ENCODE measurements at places on chromosomes 16 and 17.

DNA sequence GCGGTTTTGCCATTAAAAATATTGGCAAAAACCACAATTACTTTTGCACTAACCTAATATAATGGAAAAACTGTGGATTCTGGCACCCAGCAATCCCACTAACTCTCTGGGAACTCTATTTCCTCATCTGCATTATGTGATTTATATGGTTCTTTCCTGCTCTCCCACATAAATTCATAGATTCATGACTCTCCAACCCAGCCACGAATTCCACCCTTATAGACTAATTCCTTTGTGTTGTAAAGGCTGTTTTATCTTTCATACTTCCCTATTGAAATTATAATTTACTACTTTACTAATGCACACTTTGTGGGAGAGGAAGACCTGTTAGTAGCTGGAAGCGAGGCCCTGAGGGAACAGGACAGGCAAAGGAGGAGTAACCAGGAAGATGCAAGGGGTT lies 88.4 kb upstream of the GNAO1 start:
- no peak for DNase-seq

DNA sequence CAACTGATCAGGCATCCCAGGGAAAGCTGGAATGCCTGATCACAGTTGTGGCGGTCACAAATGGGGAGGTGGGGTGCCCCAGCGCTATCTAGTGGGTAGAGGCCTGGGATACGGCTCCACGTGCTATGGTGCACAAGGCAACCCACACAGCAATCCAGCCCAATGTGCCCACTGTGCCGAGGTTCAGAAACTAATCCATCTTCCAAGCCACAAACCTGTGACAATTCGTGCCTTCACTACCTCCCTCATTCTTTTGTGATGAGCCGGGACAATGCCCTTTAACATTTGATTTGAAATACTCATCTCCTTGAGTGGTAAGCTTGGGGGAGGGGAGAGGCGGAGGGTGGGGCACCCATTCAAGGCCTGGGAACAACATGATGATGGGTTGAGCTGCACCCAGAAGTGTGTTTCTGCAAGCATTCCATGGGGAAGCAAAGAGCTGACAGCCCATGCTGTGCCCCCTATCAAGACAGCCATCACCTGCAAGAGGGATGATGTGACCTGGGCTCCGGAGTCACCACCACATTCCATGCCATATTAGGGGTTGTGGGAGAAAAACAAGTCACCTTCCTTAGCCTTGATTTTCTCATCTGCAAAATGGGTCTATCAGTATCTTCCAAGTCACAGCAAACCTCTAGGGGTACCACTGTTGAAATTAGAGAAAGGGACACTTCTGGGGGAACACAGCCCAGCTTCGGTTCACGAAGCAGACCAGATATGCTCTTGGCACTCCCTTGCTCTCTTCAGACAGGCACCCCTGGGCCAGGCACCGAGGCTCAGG lies 3.7 kb downstream of the ELOB start:
- DNase-seq = no peak

DNA sequence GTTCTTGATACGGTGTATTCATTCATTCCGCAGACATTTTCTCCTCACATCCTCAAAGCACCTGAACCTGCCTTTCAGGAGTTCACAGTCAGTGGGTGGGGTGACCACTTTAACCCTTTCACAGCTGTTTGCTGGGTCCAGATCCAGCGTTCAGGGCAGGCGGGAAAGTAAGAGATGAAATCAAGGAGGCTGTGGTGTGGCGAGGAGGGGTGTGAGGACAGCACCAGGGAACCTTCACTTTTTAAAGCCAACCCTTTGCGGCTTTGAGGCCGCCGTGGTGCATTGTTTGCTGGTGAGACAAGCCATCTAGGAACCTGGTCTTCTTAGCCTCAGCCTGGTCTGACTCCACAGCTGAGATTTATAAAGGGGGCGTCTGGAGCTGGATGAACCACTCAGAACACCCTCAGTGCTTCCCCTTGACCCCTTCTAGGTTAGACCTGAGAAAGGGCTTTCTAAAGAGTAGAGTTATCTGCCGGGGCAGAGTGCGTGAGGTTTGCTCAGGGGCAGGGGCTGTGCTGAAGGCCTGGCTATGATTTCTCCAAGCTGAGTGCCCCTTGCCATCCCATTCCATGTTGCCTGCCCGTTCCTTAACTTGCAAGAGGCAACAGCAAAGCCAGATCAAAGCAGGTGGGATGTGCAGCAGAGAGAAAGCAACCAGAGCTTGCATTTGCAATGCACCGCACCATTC lies 933 bp downstream of the CCR7 start:
- no peak for DNase-seq

- no peak for DNase-seq
These were observed 44.2 kb downstream of the WDR45B start for GRCh38 chr17:82603981-82604448.

GRCh38 chr17:17985555-17985954 lies 12.9 kb downstream of the DRC3 start:
- no peak for DNase-seq

DNA sequence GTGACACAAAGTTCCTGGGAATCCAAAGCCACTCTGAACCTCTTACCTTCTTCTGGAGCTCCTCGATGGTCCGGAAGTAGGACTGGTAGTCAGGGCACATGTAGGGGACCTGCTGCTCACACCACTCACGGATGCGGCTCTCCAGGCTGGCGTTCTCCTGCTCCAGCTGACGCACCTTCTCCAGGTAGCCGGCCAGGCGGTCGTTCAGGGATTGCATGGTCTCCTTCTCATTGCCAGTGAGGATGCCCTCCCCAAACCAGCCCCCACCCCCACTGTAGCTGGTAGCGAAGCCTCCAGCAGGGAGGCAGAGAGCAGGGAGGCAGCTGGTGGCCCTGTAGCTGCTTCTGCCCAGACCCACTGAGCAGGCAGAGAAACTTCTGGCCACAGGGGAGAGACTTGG lies 370 bp downstream of the KRT35 start:
- no peak for DNase-seq

GRCh38 chr16:28188085-28188916 lies 23.5 kb downstream of the XPO6 start:
- DNase-seq = peak; percentile 53

- no peak for DNase-seq
These were observed 13.3 kb upstream of the SDK2 start for GRCh38 chr17:73657473-73658116.

DNA sequence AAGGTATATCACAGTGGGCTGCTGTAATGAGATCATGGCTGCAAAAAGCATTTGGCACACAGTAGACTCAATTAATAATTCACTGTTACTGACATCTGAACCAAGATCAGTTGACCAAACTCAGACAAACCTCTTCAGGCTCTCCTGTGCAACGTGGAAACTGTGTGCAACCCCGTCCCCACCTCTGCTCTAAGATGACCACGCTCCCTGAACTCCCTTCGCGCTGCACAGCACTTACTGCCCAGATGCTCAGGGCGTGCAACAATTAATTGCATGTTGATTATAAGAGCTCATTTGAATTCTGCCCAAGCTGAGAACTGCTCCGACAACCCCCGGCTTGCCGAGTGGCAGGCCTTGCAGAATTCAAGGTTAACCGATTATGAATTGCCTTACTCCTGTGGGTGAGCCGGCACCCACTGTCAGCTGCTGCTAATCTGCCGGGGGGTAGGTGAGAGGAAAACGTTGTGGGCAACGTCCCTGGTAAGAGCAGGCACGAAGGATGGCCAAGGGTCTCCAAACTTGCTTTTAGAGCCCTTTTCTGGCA lies 1.3 kb upstream of the GSG1L start:
- DNase-seq = no peak

DNA sequence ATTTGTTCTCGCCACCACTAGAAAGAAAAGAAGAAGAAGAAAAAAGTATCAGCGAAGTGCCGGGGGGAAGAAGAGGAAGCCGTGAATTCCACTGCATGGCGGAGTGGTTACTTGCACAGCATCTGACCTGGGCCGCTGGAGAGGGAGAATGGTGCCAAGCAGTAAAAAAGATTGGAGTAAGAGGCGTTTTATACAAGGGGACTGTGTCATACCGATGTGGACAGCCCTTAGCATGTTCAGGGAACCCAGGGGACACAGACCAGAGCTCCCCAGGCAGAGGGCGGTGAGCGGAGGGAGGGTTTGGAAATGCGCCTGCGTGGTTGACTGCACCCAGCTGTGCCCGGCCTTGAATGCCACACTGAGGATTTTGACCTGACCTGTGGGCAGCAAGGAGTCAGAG lies 52.8 kb downstream of the PLXDC1 start:
- no peak for DNase-seq

GRCh38 chr17:73474370-73474988 lies 162.7 kb upstream of the CDC42EP4 start:
- no peak for DNase-seq

- DNase-seq = no peak
These were observed 19.3 kb downstream of the SHMT1 start for GRCh38 chr17:18344021-18344420.

GRCh38 chr16:10668322-10669045 lies 26.2 kb downstream of the TEKT5 start:
- DNase-seq = no peak

DNA sequence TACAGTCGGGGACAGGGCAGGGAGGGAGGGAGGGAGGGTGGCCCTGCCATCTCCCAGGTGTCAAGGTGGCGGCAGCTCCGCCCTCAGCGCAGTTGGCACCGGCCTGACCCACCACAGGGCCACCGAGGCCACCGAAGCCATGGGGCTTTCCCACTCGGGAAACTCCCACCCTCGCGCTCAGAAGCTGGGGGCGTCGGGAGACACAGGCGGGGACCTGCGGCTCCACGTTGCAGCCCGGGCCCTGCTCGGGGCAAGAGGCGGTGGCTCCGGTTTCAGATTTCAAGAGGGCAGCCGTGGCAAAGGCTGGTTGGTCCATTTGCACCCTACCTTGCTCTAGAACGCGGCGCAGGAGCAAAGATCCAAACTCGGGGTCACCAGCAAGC lies 544 bp downstream of the CYB561 start:
- DNase-seq = no peak

Measured in SIG-M5 (cell line).